ENCODE measurements at places on chromosomes 2 and 18. TPM values are rescaled to one million over a fixed set of nuclear protein-coding genes. Genes with fewer than 3 reads are reported as not detected.

The SRD5A2 gene
- under 0.01 TPM for total RNA-seq

The DNER gene
- 75.7 TPM for total RNA-seq

The TTC32 gene
- 11.1 TPM for total RNA-seq

The ARHGAP15 gene
- 19.9 TPM for total RNA-seq

The IHH gene
- 0.25 TPM for total RNA-seq

The DLX2 gene
- 5.7 TPM for total RNA-seq

The SYT4 gene
- total RNA-seq: 535 TPM

The C2orf81 gene
- 1.2 TPM for total RNA-seq

The CABYR gene
- total RNA-seq: 13.0 TPM

The TRIM43 gene
- total RNA-seq: not detected

The ZFAND2B gene
- total RNA-seq: 6.6 TPM

The TMEM150A gene
- total RNA-seq: 4.2 TPM

The TUBA4B gene
- not detected for total RNA-seq

The MOGAT1 gene
- not detected for total RNA-seq

The SERPINB13 gene
- under 0.01 TPM for total RNA-seq

The TFPI gene
- 19.7 TPM for total RNA-seq

The GPR39 gene
- 1.7 TPM for total RNA-seq

The SNTG2 gene
- total RNA-seq: 0.98 TPM

The EFEMP1 gene
- 3.9 TPM for total RNA-seq

The LYG2 gene
- total RNA-seq: not detected

The BCL2L11 gene
- total RNA-seq: 5.4 TPM

The SLC16A14 gene
- total RNA-seq: 41.6 TPM

The CDH2 gene
- 150 TPM for total RNA-seq

The SPDYA gene
- 1.5 TPM for total RNA-seq

The STAT1 gene
- total RNA-seq: 19.9 TPM

The M1AP gene
- not detected for total RNA-seq

The UGT1A9 gene
- total RNA-seq: not detected

The KCNG3 gene
- 0.49 TPM for total RNA-seq

The CTAGE1 gene
- not detected for total RNA-seq

The SUMO1 gene
- 105 TPM for total RNA-seq

The ROCK2 gene
- total RNA-seq: 47.5 TPM

The POTEF gene
- not detected for total RNA-seq

The DPP4 gene
- 5.7 TPM for total RNA-seq

The RESP18 gene
- total RNA-seq: 1.2 TPM

The ABCG8 gene
- 0.74 TPM for total RNA-seq

The GATA6 gene
- 0.25 TPM for total RNA-seq

The TRIM43B gene
- total RNA-seq: not detected

The RTP5 gene
- 5.2 TPM for total RNA-seq

The REEP1 gene
- 125 TPM for total RNA-seq

The POTEI gene
- total RNA-seq: under 0.01 TPM

The DPY30 gene
- total RNA-seq: 47.9 TPM

The FZD7 gene
- total RNA-seq: 5.4 TPM
